ENCODE measurements at places on chromosomes 13 and 19.

GRCh38 chr13:95457294-95457693, 95.2 kb upstream of the CLDN10 start:
- DNase-seq = no peak

- no peak for DNase-seq
Measured at GRCh38 chr13:109628251-109628699, 158.1 kb downstream of the IRS2 start.

DNA sequence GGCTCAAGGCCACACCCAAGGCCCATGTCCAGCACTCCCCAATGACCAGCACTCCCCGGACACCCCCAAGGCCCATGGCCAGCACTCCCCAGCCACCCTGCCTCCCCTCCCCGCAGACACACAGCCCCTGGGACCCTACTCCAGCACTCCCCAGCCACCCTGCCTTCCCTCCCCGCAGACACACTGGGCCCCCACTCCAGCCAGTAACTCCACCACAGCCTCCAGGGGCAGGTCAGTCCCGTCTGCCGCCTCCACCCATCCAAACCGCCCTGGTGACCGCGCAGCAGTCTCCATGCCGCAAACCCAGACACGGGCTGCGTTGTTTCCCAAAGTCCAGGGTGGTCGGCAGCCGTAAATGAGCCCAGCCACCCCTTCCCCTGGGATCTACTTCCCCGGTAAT, 70.7 kb downstream of the SPACA7 start:
- DNase-seq = no peak

GRCh38 chr19:41222240-41222639, 3.2 kb downstream of the AXL start:
- DNase-seq = no peak

DNA sequence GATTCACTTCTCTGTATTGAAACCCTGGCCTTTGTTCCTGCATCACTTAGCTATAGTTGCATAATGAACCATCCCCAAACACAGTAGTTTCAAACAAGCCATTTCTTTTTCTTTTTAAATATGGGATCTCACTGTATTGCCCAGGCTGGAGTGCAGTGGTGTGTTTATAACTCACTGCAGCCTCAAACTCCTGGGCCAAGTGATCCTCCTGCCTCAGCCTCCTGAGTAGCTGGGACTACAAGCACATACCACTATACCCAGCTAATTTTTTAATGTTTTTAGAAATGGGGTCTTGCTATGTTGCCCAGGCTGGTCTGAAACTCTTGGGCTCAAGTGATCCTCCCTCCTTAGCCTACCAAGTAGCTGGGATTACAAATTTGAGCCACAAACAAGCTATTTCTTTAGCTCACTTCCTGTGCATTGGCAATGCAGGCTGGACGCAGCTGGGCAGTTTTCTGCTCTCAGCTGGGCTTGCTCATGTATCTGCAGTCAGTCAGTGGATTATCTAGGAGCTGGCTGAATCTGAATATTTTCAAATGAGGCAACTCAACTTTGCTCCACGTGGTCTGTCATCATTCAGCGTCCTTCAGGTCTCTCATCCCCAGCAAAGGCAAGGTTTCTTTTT, 49.5 kb upstream of the SIN3B start:
- no peak for DNase-seq

DNA sequence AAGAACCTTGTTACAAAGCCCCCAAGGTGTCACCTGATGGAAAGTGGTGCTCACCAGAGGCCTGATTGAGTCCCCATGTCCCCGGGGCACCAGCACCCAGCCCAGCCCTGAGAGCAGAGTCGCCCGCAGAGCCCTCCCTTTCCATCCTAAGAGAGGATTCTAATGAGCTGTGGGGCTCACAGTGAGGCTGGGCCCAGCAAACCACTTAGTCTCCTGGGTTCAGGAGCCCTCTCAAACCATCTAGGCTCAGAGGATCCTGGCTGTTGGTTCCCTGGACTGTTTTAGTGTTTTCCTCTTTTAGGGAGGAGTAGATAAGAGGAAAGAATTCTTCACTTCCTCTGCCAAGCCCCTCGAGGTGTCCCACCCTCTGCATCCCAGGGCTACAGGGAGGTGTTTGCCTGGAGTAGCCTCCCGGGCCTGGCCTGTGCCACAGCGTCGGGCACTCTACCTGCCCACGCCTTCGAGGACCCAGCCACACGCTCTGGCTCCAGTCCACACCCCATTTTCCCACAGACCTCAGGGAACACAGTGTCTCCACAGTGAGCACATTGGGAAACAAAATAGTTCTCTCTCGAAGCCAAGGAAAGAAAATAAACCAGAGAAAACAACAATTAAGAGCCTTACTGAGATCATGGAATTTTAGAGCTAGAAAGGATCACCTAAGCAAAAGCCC, 34.4 kb downstream of the DHRS12 start:
- DNase-seq = no peak

GRCh38 chr19:38792250-38793111, 3.5 kb downstream of the LGALS7B start:
- DNase-seq = peak; percentile 55

DNA sequence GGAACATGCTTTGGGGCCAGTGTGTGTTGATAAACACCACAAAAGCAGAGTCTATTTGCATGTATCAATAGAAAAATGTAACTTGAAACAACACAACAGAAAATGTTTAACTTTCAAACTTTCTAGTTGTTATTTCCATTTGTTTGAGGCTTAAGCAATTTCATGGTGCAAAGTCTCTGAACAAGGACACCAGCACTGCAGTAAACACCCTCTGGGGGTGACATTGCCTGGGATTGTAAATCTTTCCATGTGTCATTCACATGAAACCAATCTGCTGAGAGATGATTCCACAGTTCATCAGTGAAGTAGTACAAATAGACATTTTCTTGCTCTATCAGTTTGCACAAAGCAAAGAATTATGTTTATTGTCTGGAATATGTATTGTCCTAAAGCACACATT, 124.5 kb downstream of the ITGBL1 start:
- DNase-seq = no peak

DNA sequence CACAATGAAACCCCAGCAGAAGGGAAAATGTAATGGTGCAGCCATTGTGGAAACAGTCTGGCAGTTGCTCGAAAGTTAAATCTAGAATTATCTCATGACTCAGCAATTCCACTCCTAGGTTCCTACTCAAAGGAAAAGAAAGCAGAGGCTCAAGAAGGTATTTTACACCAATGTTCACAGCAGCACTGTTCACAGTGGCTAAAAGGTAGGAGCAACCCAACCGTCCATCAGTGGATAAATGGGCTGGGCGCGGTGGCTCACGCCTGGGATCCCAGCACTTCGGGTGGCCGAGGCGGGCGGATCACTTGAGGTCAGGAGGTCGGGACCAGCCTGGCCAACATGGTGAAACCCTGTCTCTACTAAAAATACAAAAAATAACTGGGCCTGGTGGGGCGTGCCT, 25.9 kb downstream of the ZFR2 start:
- DNase-seq = no peak

- DNase-seq = no peak
Measured at GRCh38 chr13:37652596-37652995, 54.0 kb upstream of the POSTN start.

DNA sequence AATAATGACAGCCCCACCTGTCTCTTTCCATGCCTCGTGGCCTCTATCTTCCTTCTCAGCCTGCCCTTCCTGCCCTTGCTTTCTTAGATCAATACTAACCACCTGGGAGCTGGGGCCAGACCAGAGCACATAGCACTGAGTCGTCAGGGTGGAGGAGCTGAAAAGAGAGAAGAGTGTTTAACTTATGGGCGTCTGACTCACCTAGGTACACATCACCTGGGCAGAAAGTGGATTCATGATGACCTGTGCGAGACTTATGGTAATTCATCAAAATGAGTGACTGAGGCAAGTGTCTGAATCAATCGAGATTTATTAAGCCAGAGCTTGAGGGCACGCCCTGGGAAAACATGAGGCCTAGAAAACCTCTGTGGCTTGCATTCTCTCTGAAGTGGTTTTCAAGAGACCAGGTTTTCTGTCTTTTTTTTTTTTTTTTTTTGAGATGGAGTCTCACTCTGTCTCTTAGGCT, 19.2 kb downstream of the CEACAM6 start:
- DNase-seq = no peak

DNA sequence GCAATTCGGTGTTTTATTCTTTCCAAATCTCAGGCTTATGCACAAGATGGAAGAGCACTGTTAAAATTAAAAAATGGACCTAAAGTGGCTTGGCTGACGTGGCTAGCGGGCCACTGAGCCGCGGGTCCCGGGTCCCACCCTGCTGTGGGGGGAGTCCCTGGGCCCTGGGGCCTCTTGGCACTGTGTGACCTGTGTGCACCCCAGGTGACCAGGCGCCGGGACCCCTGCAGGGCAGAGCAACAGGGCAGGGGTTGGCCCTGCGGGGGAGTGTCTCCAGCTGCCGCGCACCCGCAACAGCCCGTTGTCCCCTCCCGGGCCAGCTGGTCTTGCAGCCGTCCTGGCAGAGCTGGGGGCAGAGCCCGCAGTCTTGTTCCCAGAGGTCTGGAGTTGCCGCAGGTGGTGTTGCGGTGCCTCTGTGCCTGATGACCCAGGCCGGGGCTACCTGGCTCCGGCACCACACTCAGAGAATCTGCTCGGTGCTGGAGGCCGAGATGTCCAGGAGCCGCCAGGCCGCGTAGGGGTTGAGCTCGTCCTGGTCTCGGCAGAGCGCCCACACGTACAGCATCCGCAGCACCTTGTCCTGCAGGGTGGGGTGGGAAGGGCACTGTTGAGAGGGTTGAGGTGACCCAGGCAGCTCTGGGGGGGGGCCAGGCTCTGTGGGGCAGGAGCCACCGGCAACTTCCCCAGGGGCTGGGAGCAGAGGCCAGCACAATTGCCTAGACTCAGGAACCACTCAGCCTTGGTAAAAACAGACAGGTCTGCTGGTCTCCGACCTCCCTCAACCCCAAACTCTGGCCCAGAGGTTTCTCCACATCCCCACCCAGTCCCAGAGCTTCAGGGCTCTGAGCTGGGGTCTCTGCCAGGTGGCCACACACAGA, 1.0 kb upstream of the CTXN1 start:
- DNase-seq = no peak

DNA sequence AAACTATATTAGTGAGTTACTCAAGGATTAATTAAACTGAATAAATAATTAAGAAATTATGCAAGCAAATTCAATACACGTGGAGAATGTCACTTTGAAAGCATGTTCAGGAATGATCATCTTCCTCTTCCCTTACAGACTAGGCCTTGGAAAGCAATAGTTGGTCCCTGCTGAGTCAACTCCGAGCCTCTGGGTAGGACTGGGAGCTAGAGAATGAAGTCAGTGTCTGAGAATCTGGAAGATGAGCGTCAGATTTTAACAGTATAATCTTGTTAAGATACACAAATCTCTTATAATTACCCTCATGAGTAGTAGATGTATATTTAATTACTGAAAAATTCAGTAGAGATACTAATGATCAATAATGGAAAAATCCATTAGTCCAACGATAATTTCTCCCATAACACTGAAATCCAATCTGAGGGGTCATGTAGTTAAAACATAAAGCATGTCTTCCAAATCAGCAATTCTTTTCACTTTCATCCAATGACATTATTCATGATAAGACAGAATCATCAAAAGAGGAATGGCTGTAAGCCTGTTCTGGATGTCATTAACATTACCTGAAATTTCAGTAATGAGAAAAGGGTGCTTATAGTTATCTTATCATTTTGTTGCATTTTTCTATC, 423.0 kb downstream of the DCT start:
- DNase-seq = no peak

GRCh38 chr19:28881616-28882015, 331.3 kb downstream of the UQCRFS1 start:
- no peak for DNase-seq

DNA sequence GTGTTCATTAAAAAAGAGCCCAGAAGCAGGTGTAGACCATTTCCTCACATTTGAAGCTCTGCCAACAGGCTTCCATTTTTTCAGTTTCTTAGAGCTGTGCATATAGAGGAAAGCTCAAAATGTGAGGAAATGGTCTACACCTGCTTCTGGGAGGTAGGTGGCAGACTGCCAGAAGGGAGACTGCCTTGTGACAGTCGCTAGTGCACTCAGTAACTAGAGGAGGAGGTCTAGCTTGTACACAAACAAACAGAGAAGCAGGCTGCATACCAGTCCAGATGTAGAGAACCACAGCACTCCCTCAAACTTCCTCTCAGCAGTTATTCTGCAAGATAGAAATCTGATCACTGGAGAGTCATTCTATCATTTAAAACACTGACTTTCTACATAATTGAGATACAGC, 800.2 kb downstream of the EFNB2 start:
- DNase-seq = no peak

GRCh38 chr19:4454747-4455718, 2.6 kb downstream of the UBXN6 start:
- peak; percentile 73 for DNase-seq

GRCh38 chr19:16391301-16392055, 66.9 kb downstream of the KLF2 start:
- no peak for DNase-seq

DNA sequence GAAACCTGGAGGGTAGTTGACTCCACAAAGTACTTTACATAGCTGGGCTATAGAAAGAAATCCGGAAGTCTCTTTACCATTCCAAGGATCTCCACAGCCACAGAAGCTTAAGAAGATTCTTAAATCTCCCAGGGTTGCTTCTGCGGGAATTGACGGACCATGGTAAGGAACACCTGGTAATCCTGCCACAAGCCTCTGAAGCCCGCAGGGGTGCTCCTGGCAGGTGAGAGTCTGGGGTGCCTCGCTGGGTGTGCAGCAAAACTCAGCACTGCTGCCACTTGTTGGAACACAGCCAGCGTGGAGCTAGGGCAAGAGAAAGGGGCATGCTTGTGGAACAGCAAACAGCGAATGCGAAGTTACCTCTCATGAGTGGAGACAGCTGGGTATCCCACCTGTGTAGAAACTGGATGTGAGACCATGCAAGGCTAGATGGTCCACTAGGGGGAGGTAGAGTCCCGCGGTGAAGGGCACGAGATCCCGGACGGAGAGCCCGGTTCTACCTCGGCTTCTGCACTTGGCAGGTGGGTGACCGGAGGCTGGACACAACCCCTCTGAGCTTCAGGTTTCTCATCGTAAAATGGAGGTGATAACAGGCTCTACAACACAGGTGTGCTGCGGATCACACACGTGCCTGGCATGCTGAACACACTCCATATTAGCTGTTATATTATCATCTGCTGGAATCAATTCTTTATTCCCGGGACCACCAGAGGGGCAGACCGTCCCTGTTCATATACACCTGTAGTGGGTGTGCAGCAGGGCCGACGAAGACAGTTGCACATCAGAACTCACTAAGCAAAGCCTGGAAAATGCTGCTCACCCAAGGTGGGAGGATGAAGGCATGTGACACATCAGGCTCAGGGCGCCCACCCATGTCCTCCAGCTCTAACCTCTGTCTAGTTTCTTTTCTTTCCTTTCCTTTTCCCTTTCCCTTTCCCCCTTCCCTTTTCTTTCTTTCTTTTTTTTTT, 24.1 kb upstream of the UBAC2 start:
- peak; percentile 57 for DNase-seq

- DNase-seq = no peak
Measured at GRCh38 chr19:51535535-51535934, 4.1 kb upstream of the SIGLEC6 start.

GRCh38 chr19:17061691-17062090, 13.6 kb downstream of the HAUS8 start:
- DNase-seq = no peak

GRCh38 chr19:29308977-29309590, 96.1 kb upstream of the UQCRFS1 start:
- DNase-seq = no peak

GRCh38 chr19:28948566-28948965, 264.4 kb downstream of the UQCRFS1 start:
- no peak for DNase-seq

GRCh38 chr13:88704600-88705275, 1033.6 kb downstream of the SLITRK5 start:
- DNase-seq = no peak

- no peak for DNase-seq
Measured at GRCh38 chr19:55091955-55092354, 16.3 kb downstream of the EPS8L1 start.
